Subcutaneous preadipocyte (primary cell): ENCODE measurements at places on chromosomes 12 and 14. TPM values are rescaled to one million over a fixed set of nuclear protein-coding genes. Genes with fewer than 3 reads are reported as not detected.

The SYT1 gene
- total RNA-seq: under 0.01 and 1.4 TPM in 2 replicates

The OR10A7 gene
- not detected in 2 replicates for total RNA-seq

The SNRPF gene
- 10.9 and 11.8 TPM in 2 replicates for total RNA-seq

The RIMKLB gene
- 16.2 and 21.9 TPM in 2 replicates for total RNA-seq

The SLC6A13 gene
- under 0.01 TPM in 1 of 2 replicates, not detected in the other for total RNA-seq

The RAPGEF3 gene
- total RNA-seq: 1.5 and 7.4 TPM in 2 replicates

The TPPP2 gene
- total RNA-seq: not detected in 2 replicates

The PLEK2 gene
- 1.8 and 15.1 TPM in 2 replicates for total RNA-seq
